Ureter (tissue), 1 donor: ENCODE measurements at places on chromosomes 13 and 19. TPM values are rescaled to one million over a fixed set of nuclear protein-coding genes. Genes with fewer than 3 reads are reported as not detected.
A peak's percentile ranks its signal among the peaks of the same experiment; 100 is the strongest.

- DNase-seq, result no peak
Measured at GRCh38 chr19:5772416-5772815, 12.1 kb downstream of the PRR22 start.

- no peak for DNase-seq
Measured at GRCh38 chr19:5697890-5698634, 8.0 kb downstream of the RPL36 start.

- DNase-seq, result no peak
Measured at GRCh38 chr13:109160887-109161669, 531.7 kb downstream of the MYO16 start.

Gene NLRP7
- total RNA-seq, result not detected

DNA sequence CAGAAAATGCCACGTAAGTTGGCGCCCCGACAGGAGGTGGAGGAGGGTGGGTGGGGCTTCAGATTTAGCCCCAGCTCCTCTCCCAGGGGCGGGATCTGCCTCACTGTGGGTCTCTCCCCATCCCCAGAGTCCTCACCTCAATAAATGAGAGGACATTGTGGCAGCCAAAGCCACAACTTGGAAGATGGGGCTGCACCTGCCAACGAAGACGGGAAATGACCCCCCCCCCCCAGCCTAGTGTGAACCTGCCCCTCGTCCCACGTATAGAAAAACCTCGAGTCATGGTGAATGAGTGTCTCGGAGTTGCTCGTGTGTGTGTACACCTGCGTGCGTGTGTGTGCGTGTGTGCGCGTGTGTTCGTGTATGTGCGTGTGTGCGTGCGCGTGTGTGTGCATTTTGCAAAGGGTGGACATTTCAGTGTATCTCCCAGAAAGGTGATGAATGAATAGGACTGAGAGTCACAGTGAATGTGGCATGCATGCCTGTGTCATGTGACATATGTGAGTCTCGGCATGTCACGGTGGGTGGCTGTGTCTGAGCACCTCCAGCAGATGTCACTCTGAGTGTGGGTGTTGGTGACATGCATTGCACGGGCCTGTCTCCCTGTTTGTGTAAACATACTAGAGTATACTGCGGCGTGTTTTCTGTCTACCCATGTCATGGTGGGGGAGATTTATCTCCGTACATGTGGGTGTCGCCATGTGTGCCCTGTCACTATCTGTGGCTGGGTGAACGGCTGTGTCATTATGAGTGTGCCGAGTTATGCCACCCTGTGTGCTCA lies 1.5 kb upstream of the TRAPPC5 start:
- DNase-seq, result peak; percentile 61

- no peak for DNase-seq
Measured at GRCh38 chr19:14048443-14049153, 13.3 kb downstream of the PALM3 start.

Gene NDUFA7
- 53.0 TPM for total RNA-seq

Gene TGFB1
- total RNA-seq, result 26.3 TPM

Gene ACP7
- 1.8 TPM for total RNA-seq

GRCh38 chr19:35169221-35169995 lies 14.9 kb downstream of the FXYD5 start:
- DNase-seq, result peak; percentile 26

Gene ZNF628
- total RNA-seq, result 7.4 TPM

DNA sequence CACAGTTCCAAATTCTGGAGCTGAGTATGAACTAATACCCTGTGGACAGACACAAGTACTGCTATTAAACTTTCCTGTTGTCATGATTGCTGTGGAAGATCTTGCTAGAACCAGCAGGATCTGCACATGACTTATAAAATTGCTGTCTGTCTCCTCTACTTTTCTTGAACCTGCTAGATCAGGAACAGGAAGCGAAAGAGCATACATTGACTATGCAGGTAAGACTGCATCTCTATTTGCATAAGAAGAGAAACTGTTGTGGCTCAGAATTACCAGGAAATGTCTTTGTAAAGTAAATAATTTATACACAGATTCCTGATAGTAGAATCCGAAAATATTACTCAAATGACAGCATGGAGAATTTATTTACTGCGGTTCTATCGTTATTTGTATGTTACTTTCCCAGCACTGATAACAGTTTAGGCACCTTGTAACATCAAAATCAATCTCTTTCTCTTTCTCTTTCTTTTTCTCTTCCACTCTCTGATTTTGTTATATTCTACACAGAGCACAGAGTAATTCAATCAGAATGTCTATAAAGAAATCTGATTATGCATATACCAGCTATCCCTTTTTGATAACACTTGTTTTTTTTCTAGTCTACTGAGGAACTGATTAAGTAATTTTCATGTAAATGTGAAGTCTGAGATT lies 226.5 kb downstream of the MYO16 start:
- DNase-seq, result no peak

DNA sequence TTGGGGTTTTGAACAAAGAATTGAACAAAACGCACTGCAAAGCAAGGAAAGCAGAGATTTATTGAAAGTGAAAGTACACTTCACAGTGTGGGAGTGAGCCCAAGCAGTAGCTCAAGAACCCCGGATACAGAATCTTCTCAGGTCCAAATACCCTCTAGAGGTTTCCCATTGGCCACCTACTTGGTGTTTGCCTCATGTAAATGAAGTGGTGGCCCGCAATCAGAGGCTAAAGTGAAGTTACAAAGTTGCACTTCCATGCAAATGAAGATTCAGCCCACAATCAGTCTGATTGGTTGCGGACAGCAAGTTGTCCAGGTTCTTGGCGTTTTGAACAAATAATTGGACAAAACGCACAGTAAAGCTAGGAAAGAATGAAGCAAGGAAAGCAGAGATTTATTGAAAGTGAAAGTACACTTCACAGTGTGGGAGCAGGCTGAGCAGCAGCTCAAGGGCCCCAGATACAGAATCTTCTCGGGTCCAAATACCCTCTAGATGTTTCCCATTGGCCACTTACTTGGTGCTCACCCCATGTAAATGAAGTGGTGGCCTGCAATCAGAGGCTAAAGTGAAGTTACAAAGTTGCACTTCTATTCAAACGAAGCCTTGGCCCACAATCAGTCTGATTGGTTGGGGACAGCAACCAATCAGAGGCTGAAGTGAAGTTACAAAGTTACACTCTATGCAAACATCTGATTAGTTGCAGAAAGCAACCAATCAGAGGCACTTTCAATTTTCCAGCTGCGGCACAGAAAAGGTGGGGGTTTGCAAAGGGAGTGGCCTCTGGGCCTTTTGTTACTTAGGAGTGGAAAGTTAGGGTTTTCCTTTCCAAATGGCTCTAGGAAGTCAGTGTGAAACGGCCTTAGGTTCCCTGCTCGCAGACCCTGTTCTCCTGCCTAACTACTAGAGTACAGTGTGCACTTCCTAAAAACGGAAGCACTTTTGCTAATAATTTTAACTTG lies 4.8 kb upstream of the TM9SF2 start:
- peak; percentile 67 for DNase-seq

Gene C19orf67
- not detected for total RNA-seq

Gene AMER2
- total RNA-seq, result not detected

Gene SLITRK1
- not detected for total RNA-seq

GRCh38 chr13:43846496-43847158 lies 32.9 kb downstream of the CCDC122 start:
- no peak for DNase-seq

DNA sequence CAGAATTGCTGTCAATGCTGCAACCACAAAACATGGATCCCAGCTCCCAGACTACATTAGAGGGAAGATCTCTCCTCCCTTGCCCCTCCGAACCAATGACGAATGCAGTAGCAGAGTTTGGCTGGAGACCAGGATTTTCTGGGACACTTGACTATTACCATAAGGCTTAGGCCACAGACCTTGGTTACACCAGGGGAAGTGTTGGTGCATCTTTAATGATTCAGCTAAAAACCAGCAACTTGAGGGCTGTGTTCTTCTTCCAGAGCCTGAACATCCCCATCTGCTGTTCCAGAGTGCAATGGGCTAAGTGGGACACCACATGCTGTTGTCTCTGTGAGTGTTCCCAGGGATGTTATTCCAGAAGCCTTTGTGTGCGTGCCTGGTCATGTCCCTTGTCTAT lies 528.2 kb downstream of the LMO7 start:
- no peak for DNase-seq
